ENCODE measurements at places on chromosomes 2 and 18.

DNA sequence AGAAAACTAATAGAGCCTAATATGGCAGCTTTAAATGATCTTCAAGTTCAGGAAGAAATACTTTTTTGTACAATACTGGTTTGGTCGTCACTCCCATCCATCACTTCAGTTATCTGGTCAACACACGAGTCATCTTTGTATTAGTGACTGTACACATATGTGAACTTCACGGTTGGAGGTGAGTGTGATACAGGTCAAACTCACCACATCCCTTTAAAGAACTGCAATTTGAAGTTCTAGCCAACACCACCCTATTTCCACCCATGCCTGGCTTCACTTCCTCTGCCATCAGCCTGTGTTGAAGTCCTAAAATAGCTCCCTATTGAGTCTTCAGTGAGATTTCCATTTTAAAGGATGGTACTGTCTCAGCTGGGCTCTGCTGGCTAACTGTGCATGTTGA is 361.9 kb downstream of the TXNL1 start:
- DNase-seq = no peak

GRCh38 chr2:239778042-239778851 is 246.9 kb downstream of the NDUFA10 start:
- no peak for DNase-seq

DNA sequence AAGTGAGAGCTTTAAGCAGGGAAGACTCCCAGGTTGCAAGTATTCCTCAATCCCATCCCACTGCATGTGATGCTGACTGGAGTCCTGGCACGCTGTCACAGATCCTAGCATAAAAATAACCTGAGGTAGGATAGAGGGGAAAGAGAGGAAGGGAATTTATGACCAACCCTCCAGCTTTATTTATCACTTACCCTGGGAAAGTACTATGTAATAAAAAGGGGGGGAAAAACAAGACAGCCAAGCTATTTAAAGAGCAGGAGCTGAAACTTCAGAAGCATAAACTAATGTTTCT is 122.2 kb downstream of the SLC8A1 start:
- no peak for DNase-seq

DNA sequence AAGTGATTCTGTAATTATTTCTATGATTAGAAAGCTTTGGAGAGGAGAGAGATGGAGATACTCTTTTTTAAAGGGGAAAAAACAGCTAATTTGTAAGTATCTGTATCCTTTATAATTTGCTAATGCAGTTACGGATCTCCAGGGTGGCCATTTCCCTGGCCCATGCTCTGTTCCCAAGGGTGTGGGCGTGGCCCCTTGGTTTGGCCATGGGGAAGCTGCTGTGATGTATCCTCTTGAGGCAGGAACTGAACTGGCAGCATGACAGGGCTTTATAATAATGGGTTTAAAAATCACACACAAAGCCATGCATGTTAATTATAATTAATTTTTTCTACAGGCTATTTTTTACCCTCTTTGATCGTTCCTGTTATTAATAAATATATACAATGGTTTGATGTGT is 27.0 kb downstream of the TRAPPC12 start:
- no peak for DNase-seq

DNA sequence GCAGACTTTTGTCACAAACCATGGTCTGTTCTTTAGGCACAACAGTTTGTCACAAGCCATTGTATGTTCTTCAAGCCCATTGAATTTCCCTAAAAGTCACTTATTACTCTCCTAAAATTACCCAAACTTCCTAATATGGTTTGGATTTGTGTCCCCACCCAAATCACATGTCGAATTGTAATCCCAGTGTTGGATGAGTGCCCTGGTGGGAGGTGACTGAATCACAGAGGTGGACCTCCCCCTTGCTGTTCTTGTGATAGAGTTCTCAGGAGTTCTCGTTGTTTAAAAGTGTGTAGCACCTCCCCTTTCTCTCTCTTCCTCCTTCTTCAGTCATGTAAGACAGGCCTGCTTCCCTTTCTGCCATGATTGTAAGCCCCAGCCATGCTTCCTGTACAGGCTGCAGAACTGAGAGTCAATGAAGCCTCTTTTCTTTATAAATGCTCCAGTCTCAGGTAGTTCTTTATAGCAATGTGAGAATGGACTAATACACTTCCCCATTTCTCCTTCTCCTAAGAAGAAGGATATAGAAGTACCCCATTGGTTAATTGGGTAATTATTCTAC is 11.2 kb upstream of the GYPC start:
- DNase-seq = no peak

DNA sequence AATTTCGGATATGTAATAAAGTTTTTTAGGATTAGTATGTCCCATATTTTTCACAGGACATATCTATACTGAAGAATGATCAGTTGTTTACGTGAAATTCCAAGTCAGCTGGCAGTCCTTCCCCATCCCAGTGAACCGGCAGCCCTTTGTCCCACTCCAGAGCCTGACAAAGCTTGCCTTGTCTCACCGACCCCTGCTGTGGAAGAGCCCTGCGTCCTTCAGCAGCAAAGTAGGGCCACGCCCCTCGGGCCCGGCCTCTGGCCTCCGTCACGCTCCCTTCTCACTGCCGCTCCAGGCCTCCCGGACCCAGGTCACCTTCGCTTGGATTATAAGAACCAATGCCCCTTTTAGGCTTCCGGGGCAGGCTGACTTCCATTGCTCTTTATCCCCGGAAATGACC is 89.8 kb upstream of the TGIF1 start:
- DNase-seq = no peak

DNA sequence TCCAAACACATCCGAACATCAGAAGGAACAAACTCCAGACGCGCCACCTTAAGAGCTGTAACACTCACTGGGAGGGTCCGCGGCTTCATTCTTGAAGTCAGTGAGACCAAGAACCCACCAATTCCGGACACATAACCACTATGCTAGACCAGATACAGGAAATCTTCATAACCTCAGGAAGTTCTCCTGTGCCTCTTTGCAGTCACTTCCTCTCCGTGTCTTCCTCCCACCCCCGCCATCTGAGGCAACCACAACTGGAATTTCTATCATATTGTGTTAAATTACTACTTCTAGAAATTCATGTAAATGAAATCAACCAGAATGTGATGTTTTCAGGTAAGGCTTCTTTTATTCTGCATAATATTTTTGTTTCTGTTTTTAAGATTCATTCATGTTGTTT is 631.0 kb upstream of the NXPH2 start:
- no peak for DNase-seq

DNA sequence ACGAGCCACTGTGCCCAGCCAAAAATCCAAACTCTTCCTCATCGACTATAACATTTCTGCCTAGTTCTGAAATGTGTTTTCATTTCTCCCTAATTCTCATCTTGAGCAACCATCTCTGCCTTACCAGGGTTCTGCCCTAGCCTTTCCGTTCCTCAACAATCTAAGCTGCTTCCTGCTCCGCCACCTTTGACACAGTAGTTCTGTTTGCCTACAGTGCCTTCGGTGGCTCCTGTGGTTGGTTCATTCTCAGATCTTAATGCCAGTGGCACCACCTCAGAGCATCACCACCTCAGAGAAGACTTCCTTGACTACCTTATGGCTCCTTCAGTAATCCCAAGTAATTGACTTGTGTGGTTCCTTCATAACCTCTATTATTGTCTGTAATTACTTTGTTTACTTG is 3.8 kb downstream of the SOCS6 start:
- DNase-seq = no peak

- DNase-seq = no peak
Observed at GRCh38 chr2:17245906-17246305, 272.3 kb downstream of the RAD51AP2 start.

GRCh38 chr2:239278361-239278760 is 122.5 kb downstream of the HDAC4 start:
- no peak for DNase-seq

GRCh38 chr2:231199219-231199618 is 788 bp downstream of the ARMC9 start:
- no peak for DNase-seq

DNA sequence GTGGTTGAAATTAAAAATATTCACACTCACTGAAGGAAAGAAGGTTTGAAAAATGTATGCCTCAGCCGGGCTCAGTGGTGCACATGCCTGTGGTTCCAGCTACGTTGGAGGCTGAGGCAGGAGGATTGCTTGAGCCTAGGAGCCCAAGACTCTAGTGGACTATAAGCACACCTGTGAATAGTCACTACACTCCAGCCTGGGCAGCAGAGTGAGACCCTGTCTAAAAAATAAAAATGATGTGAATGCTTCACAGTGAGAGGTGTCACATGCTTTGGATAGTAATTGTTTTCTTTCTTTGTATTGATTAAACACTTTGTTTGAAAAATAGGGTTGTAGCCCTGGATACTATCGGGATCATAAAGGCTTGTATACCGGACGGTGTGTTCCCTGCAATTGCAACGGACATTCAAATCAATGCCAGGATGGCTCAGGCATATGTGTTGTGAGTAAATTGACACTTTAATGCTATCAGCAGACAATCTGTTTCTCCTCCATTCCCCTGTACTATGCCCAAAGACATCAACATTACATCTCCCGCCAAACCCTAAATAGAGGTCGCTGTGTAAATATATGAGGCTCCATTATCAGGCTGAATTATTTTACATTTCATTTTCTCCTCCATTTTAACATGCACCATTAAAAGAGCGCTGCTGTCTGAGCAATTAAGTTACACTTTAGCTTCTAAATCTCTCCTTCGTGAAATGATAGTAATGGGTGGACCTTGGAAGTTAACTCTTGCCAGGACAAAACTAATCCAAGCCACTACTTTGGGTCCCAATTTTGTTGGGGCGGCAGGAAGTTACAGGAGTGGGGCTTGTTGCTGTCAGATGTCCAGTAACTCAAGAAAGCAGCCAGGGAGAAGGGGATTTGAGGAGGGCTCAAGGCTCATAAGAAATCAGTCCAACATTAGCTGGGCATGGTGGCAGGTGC is 138.3 kb upstream of the TTC39C start:
- DNase-seq = no peak

GRCh38 chr2:86417961-86418360 is 23.2 kb upstream of the KDM3A start:
- no peak for DNase-seq

GRCh38 chr2:239318790-239319661 is 81.8 kb downstream of the HDAC4 start:
- no peak for DNase-seq

DNA sequence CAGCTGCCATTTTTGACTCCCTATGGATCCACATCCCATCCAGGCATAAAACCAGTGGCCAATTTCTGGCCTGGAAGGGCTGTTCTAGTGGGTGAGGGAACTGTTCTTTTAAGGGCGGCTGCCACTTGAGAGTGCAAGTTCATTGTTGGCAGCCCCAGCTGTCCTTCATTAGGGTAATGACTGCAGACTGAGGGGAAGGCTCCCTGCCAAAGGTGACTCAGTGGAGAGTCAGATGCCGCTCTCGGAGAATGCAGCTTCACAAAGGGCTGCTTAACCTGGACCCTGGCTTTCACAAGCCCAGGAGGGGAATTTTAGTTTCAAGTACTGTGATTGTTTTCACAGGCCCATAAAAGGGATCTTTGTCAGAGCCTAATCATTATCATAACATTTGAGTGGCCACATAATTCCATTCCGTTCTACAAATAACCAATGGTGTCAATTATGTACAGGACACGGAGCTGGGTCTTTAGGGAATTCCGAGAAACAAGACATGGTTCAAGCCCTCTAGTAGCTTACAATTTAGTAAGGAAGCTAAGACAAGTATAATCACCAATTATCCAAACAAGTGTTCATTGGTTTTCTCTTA is 235.7 kb downstream of the CDCA7 start:
- DNase-seq = no peak

GRCh38 chr2:16134436-16135165 is 194.3 kb downstream of the MYCN start:
- no peak for DNase-seq

DNA sequence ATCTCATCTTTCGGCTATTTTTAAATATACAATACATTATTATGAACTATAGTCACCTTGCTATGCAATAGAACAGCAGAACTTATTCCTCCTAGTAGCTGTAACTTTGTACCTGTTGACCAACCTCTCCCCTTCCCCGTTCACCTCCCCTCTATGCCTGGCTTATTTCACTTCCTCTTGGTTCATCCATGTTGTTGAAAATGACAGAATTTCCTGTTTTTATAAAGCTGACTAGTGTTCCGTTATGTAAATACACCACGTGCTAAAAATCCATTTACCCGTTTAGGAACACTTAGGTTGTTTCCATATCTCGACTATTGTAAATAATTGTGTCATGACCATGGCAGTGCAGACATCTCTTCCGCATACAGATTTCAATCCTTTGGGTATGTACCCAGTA is 10.3 kb downstream of the ALPI start:
- DNase-seq = no peak

DNA sequence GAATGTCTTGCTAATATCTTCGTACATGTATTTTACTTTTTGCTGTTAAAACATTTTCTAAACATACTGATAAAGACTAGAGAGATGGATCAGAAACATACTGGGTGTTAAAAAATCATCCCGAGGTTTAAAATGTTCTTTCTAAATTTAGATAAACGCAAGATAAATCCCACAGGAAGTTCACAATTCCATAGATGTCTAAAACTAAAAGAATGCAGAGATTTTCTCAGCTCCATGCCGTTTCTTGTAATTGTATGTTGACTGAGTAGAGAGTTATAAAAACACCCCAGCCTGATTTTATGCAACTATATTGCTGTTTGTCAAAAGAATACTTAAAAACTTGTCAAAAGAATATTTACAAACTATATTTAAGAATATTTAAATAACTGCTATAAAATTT is 455.7 kb downstream of the ARHGAP15 start:
- no peak for DNase-seq

DNA sequence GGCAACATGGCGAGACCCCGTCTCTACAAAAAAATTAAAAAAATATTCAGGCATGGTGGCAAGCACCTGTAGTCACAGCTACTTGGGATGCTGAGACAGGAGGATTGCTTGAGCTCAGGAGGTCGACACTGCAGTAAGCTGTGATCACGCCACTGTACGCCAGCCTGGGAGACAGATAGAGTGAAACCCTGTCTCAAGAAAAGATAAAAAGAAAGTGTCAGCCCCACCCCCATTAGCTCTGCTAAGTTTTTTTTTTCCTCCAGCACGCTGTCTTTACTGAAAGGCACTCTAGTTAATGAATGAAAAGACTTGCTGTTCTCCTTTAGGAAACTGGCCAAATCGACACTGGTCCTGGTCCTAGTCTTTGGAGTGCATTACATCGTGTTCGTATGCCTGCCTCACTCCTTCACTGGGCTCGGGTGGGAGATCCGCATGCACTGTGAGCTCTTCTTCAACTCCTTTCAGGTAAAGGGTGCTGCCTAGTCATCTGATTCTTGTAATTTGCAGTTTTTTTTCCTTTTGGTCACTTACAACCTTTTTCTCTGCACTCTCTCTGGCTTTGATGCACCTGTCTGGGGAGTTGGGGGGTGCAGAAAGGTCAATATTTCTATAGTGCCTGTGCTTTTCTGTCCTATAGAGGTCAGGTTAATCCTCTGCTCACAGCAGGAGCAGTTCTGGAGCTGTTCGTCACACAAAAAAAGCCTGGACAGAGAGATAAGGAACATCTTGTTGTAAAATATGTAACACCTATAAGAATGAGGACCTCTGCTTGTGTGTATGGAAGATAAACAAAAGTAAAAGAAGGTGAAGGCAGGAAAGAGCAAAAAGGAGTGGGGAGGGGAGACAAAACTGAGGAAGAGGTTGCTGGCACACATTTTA is 82.3 kb downstream of the PTH2R start:
- DNase-seq = no peak

- no peak for DNase-seq
Observed at GRCh38 chr2:200225951-200226350, 80.5 kb upstream of the SPATS2L start.

GRCh38 chr2:234404957-234405356 is 91.9 kb downstream of the ARL4C start:
- no peak for DNase-seq

GRCh38 chr2:227340106-227340505 is 15.1 kb downstream of the MFF start:
- DNase-seq = no peak
